HFFc6 (cell line): ENCODE measurements at places on chromosomes 2 and 18. TPM values are rescaled to one million over a fixed set of nuclear protein-coding genes. Genes with fewer than 3 reads are reported as not detected.

GRCh38 chr2:95075440-95076132 lies 46.0 kb downstream of the MRPS5 start:
- no peaks in the 10 kb centered on the region for H3K36me3 ChIP-seq
- peaks cover 54% of the 10 kb centered on the region for H3K27me3 ChIP-seq
- no peak overlapping the region for H3K4me3 ChIP-seq
- H3K27ac ChIP-seq, result no peak overlapping the region
- no peaks in the 10 kb centered on the region for H3K4me1 ChIP-seq
- DNase-seq, result no peak

- no peak for DNase-seq
- peaks cover 31% of the 10 kb centered on the region for H3K4me1 ChIP-seq
- peak overlapping the region; percentile 88 for H3K4me3 ChIP-seq
Measured at GRCh38 chr2:74497777-74498499, 1.5 kb downstream of the LBX2 start.

DNA sequence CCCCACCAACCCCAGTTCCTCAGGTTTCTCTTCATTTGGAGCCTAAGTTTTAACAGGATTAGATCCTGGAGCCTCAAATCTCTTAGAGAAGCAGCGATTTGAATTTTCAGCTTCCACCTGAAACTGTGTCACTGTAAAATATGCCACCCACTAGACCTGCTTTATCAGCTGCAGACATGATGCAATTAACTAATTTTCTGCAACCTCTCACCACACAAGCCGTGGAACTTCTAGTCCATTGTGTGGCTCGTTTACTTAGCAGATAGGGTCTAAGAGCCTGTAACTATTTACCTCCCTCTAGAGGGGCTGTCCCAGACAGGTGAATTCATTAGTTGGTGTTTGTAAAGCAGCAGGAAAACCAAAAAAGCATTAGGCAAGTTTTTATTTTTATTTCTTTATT lies 31.6 kb upstream of the FZD5 start:
- no peak overlapping the region for H3K27ac ChIP-seq
- peaks cover 28% of the 10 kb centered on the region for H3K4me1 ChIP-seq
- H3K4me3 ChIP-seq, result no peak overlapping the region
- no peak for DNase-seq
- peaks cover 7% of the 10 kb centered on the region for H3K27me3 ChIP-seq

DNA sequence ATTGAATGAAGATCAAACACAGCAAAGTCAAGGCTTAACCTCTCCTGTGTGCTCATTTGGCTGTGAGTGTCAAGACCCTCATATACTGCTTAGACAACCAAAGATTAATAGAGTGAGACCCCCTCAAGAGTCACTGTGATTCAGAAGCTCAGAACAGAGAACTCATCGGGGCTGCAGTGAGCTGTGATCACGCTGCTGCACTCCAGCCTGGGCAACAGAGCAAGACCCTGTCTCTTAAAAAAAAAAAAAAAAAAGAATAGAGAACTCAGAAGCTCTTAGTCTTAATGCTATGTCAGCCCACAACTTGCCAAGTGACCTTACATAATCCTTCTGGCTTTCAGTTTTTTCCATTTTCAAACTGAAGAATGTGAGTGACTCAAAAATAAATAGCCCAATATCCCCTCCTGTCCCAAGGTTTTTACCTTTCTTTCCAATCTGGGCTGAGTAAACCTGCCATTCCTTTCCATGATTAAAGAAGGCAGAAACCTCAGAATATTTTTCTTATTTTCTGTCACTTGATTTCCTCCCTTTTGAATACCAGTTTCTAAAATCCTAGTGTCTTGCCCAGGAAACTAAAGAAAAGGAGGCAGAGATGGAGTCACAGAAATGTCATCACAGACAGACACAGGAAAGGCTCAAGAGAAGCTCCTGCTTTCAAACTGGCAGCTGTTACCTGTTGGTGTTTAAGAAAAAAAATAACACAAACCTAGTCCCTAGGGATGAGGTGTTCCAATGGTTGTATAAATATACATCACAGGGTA lies 102.4 kb downstream of the CACNB4 start:
- no peak overlapping the region for H3K4me3 ChIP-seq
- H3K4me1 ChIP-seq, result no peaks in the 10 kb centered on the region
- no peaks in the 10 kb centered on the region for H3K36me3 ChIP-seq
- H3K27me3 ChIP-seq, result peaks cover 21% of the 10 kb centered on the region

DNA sequence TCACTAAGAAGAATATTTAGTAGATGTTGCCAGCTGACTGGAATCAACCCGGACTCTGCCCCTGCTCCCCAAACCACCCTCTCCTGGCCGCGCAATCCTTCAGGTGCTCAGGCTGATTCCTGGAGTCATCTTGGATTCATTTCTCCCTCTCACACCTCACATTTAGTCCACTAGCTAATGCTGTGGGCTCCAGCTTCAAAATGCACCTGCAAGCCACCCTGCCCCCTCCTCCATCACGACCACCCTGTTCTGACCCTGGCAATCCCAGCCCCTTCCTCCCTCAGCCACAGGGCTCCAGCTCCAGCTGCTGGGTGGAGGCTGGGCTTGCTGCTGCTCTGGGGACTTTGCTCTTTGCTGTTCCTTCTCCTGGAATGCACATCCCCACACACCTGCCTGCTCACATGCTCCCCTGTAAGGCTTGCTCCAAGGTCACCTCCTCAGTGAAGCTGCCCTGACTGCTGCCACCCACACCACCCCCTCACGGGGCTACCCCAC lies 61.3 kb upstream of the SH3RF3 start:
- no peaks in the 10 kb centered on the region for H3K4me1 ChIP-seq
- no peaks in the 10 kb centered on the region for H3K36me3 ChIP-seq
- H3K27me3 ChIP-seq, result peaks cover 53% of the 10 kb centered on the region
- H3K4me3 ChIP-seq, result no peak overlapping the region

PPM1G gene
- total RNA-seq, result 76.1 to 96.8 TPM (median 83.0 TPM) in 3 replicates

GNAL gene
- 0.09 to 0.20 TPM (median 0.09 TPM) in 3 replicates for total RNA-seq

TNFRSF11A gene
- total RNA-seq, result not detected in 3 replicates

PIEZO2 gene
- total RNA-seq, result not detected in 3 replicates
